HAP-1 (cell line): ENCODE measurements at places on chromosomes 16 and 17.

DNA sequence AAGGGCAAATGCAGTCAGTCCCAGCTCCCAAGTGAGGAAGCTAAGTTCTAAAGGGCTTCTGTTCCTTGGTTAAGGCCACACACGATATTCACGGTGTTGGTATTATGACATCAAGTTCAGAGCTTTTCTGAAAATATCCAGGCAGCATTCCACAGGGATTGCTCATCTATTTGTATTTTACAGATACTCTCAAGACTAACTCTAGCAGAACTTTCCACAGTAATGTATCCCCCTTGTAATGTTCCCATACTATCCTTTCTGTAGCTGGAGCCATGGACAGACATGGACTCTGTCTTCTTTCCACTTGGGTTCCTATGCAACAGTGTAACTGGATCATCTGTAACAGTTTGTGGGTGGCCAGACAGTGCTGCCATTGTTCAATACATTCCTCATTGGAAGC, 13.5 kb downstream of the SDR42E1 start:
- DNase-seq, result no peak

GRCh38 chr16:81415751-81416150, 28.9 kb upstream of the CMIP start:
- DNase-seq, result no peak

DNA sequence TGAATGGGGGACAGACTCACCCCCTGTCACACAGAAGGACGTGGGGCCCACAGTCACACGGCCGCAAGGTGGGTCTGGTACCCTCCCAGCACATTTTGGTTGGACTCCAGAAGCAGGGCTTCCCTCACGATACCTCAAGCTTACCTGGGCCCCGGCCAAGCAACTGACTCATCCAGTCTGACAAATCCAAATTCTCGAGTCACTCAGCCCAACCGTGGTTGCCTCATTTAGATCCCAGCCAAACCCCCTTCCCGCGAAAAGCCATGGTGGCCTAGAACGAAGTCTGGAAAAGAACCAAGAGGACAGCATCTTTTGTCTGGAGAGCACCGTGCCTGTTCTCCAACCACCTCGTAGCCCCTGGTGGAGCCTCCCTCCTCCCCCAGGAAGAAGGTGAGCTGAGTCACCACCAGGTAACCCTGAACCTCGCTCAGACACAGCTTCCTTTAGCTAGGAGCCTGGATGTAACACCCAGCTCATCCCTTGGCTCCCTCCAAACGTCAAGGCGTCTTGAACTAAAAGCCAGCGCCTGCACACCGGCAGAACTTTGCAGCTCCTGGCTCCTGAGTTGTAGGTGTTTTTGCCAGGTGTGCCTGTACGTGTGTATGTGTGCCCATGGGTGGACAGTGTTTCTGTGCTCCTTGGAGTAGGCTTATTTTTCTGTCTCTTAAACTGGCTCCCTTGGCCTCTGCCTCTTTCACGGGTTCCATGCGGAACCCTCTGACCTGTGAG, 78.9 kb downstream of the CMIP start:
- DNase-seq, result no peak

GRCh38 chr17:78168242-78168902, at the start of gene SYNGR2:
Gene SYNGR2 (plus strand): TSS chr17:78168581. CDS start chr17:78168617, 36 bp downstream.
- peak; percentile 92 for DNase-seq

- DNase-seq, result no peak
Measured at GRCh38 chr17:61159221-61159814, 240.3 kb upstream of the TBX2 start.

DNA sequence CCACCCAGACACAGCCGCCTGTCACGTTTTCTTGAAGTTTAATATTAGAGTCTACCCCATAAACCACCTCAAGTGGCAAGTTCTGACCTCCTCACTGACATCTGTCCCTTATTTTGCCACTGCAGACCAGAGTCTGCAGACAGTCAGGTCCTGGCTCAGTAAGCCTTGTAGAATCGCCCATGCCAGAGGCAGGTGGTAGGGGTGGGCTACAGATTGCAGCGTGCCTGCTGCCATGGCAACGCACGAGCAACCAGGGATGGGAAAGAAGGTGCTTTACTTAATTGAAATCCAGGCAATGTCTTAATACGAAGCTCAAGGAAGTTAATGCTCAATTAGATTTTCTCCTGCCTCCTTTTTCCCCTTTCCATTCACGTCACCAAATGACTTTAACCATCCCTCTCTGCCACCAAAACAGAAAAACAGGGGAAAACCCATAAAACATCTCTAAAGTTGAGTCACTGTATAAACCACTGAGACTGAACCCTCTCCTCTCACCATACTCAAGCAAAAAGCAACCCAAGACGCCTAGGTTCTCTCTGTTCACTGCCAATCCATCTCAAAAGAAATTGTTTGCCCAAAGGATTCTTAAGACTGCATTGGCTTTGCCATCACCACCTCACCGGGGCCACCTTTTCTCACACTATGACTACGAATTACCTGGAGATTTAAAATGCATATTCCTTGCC, 228.8 kb downstream of the SLC39A11 start:
- DNase-seq, result no peak

GRCh38 chr16:30753596-30753995, 5.4 kb downstream of the PHKG2 start:
- DNase-seq, result no peak

- DNase-seq, result no peak
Measured at GRCh38 chr16:56199164-56199563, 7.9 kb downstream of the GNAO1 start.

GRCh38 chr16:86630471-86630870, 52.1 kb downstream of the FOXL1 start:
- DNase-seq, result no peak

GRCh38 chr16:88366032-88366703, 16.6 kb upstream of the ZNF469 start:
- no peak for DNase-seq

GRCh38 chr17:9371019-9371418, 204.6 kb downstream of the STX8 start:
- DNase-seq, result peak; percentile 42

GRCh38 chr17:31416503-31416923, 25.0 kb downstream of the RAB11FIP4 start:
- no peak for DNase-seq

- no peak for DNase-seq
Measured at GRCh38 chr16:88874938-88875599, 8.6 kb upstream of the PABPN1L start.

DNA sequence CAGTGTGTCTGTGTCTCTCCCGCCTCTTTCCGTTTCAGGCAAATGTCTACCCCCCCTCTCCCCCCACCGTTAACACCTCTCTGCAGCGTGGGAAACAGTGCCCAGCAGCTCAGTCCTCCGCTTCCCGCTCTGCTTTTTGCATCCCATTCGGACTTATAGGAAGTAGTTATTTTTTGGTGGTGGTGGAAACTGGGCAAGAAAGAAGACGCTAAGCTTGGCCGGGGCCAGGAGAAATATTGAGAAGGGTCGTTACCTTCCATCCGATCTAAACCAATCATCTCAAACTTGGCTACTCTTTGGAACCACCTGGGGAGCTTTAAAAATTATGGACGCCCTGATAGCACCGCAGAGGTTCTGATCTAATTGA, 499 bp upstream of the HLF start:
- DNase-seq, result no peak

GRCh38 chr17:27578718-27579085, 52.3 kb upstream of the LGALS9 start:
- DNase-seq, result no peak

DNA sequence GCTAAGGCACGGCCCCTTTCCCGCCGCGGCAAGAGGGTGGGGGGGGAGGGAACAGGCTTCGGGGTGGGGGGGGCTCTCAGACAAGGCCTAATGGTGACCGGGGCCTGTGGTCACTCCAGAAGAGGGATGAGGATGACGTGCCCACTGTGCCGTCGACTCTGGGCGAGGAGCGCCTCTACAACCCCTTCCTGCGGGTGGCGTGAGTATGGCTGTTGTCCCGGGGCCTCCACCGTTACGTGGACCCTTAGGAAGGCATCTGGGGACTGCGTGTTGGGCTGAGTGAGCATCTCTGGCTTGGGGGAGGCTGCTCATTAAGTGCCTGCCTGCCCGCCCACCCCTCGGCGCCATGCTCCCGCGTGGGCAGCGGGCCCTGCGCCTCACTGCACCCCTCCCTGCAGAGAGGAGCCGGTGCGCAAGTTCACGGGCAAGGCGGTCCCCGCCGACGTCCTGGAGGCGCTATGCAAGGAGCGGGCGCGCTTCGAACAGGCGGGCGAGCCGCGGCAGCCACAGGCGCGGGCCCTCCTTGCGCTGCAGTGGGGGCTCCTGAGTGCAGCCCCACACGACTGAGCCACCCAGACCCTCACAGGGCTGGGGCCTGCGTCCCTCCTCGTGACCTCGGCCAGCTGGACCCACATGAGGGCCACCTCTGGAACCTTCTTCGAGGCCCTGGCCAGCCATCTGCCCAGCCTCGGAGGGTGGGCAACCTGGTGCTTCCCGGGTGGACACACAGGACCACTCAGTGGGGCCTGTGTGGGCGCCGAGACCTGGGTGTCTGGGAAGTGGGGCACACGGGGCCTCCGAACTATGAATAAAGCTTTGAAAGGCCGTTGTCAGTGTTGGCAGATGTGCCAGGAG, 2.2 kb downstream of the HAGHL start:
- no peak for DNase-seq

DNA sequence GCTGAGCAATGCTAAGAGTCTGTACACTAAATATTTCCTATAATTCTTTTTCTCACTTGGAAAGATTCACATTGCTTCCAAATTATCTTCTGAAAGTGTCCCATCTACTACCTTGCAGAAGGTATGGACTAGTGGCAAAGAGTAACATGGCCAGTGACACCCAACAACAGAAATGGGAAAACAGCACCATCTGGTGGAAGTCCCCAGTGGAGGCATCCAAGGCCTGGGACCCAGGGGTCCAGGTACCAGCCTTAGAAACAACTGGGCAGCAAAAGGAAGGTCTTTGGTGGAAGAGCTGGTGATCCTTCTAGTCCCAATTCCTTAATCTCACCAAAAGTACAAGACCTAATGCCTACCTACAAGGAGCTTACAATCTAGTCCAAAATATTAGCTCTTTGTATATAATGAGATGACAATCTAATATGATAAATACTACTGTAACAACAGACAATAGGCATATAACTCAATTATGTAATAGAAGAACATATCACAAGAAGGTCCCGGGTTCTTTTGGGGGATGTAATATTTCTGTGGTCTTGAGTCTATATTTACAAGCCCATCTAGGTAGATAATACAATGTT, 55.3 kb downstream of the SKAP1 start:
- DNase-seq, result peak; percentile 72

GRCh38 chr16:84570739-84571403, 47.0 kb downstream of the COTL1 start:
- no peak for DNase-seq

- no peak for DNase-seq
Measured at GRCh38 chr17:66900126-66901010, 64.1 kb upstream of the CACNG4 start.

DNA sequence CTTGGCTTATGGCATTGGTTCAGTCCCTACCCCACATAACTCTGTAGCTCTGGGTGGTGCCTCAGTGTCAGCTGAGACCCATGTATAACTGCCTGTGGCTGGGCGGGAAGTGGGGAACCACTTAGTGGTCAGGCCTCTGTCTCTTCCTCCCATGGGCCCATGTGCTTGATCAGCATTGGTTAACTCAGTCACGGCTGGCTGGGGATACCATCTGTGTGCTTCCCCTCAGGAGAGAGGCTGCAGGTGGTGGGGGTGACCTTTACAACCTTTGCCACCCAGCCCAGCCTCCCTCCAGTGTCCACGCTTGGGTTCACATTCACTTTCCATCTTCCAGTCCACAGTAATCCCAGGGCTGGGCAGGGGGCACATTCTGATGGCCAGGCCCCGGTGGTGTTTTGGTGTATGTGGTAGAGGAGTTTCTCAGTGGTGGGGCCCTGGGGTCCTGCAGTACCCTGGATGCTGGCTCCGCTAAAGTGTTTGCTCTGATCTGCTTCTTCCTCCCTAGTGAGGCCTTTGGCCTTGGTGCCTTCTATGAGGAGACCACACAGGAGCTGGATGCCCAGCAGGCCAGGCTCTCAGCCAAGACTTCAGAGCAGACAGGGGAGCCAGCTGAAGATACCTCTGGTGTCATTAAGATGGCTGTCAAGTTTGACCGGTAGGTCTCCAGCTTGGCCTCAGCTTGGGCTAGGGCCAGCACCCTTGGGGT, 10.2 kb upstream of the NFATC3 start:
- no peak for DNase-seq

GRCh38 chr16:81409016-81409556, 35.5 kb upstream of the CMIP start:
- no peak for DNase-seq

- peak; percentile 77 for DNase-seq
Measured at GRCh38 chr16:19113577-19114358, at the start of gene ITPRIPL2. Gene ITPRIPL2 (plus strand): TSS chr16:19113964. CDS start chr16:19114462, 498 bp downstream.

DNA sequence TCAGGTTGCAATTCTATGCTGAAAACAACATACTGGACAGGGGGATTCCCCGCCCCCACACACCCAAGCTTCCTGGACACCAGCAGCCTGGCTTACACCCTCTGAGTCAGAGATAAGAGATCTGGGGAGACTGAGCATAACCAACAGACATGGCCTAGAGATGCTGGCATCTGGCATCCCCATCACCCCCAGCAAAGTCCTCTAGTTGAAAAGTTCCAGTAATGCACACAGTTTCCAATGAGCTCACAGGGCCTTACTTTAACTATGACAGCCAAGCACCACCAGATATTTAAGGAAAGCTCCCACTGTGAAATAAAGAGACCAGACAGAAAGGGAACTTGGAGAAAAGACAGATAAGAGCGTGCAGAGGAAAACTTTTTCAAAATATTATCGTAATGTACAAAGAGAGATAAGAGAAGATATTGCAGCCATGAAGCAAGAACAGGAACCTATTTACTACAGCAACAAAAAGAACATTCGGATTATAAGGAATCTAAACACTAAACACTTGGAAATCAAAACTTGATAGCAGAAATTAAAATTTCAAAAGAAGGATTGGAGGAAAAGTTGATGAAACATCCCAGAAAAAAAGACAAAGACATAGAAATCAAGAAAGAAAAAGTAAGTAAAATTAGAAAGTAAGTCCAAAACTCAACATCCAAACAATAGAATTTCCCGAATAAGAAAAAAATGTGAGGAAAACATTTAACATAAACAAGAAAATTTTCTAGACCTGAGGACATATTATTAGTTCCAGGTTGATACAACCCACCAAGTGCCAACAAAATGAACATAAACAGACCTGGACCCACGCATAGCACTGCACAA, 17.2 kb upstream of the ALOX15 start:
- DNase-seq, result no peak

DNA sequence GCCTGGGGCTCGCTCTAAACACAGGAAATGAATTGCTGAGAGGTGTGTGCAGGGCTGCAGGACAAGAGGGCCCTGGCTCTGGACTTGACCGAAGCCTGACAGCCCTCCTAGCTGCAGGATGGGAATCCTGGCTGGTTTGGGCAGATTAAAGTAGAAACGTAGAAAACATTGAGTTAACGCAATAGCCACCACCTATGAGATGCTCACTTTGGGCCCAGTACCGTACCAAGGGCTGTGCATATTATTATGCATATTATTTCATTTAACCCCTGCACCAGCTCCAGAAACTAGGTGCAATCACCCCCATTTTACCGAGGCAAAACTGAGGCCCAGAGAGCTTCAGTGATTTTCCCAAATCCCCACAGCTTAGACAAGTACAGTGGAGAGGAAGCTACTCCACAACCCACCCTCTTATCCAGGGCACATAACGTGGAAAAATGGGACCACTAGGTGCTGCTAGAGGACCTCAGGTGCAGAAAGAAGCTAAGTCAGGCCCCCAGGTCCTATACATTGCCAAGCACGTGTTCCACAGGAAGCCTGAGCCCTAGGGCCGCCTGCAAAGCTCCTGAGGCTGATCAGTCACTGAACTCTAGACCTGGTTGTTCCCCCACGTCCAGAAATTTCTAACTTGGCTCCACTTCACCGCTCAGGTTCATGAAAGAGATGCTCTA, 79.2 kb downstream of the MYH11 start:
- DNase-seq, result peak; percentile 19

GRCh38 chr16:28063591-28064061, at the start of gene GSG1L:
Gene GSG1L (minus strand): TSS chr16:28063714. CDS start chr16:28063424, 290 bp downstream.
- no peak for DNase-seq
